ENCODE measurements at places on chromosomes 7 and 10.

DNA sequence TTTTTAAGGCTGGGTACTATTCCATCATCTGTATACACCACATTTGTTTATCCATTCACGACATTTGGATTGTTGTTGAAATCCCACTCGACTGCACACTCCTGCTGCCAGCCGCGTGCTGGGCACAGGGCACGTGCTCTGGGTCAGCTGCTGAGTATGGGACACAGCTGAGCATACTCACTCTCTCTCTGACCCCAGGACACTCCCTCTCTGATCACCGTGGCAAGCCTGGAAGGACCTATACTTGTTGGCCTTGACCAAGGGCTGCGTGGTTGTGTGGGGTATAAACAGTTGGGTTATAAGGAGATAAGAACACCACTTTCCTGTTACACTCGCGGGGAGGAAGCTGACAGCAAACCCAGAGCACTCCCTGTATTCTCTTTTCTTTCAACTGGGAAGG is 153.0 kb upstream of the RHEB start:
- no peak for DNase-seq

DNA sequence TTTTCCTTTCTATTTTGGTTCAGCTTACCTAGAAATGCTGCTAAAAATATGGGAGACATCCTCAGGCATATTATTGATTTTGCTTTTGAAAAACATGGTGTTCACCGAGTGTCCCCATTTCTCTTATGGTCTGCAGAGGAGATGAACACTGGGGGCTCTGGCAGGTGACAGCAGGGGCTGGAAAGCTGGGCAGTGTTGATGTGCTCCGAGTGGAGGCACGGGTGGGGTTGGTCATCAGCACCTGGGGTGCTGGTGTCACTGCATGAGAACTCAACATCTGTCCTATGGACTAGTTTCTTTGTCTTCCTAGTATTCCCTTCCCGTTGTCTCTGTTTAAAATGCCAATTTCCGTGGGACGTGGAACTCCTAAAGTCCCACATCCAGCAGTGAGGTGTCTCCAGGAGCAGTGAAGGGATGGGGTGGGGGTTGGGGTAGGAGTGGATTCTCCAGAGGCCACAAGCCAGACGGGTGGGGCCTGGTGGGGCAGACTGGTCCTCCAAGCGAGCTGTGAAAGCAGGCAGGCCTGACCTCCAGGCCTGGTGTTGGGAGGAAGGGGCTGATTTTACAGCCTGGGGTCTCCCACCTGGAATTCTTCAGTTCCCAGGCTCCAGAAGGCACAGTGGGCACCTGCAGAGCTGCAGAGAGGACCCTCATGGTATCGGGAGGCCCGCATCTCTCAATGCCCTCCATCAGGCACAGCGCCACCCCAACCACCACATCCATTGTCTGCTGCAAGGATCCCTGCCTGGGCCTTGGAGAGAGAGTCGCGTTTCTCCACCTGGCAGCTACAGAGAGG is 24.4 kb downstream of the ZNF775 start:
- no peak for DNase-seq

GRCh38 chr10:42149722-42150427 is 488.5 kb downstream of the ZNF33B start:
- no peak for DNase-seq

- DNase-seq, result no peak
These were observed 37.2 kb downstream of the NKX6-2 start for GRCh38 chr10:132748545-132749370.

GRCh38 chr10:5854131-5854475 is 35.6 kb downstream of the ANKRD16 start:
- DNase-seq, result no peak

- peak; percentile 22 for DNase-seq
These were observed 1.2 kb downstream of the TPK1 start for GRCh38 chr7:144834641-144835144.

GRCh38 chr7:123769371-123769770 is 20.6 kb upstream of the WASL start:
- peak; percentile 75 for DNase-seq

DNA sequence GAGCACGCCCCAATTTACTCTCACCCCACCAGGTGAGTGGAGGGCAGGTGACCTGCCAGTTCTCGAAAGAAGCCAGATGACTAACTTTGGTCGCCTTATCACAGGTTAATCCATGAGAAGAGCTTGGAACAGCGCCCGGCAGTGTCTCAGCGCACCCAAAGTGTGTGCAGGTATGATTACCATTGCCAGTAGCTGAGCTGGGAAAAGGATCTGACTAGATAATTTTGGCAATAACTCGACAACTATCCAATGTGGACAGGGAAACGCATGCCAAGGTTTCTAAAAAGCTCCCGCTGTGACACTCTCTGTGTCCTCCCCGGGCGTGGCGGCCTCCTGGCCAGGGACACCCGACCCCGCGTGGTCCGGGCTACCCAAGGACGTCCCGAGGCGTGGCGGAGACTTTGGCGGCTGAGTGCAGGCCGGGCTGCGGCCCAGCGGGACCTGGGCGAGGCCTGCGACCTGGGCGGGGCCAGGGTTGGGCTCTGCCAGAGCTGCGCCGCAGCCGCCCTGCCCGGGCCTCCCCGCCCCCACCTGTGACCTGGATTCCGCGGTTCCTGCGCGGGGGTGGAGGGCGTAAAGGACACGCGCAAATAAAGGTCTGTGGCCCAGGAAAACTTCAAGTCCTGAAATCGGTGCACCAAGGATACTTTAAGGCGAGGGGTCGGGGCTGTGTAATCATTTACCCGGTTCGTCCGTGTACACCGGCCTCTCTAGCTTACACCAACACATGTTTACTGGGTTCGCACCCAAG is 13.7 kb upstream of the WAPL start:
- DNase-seq, result peak; percentile 17

DNA sequence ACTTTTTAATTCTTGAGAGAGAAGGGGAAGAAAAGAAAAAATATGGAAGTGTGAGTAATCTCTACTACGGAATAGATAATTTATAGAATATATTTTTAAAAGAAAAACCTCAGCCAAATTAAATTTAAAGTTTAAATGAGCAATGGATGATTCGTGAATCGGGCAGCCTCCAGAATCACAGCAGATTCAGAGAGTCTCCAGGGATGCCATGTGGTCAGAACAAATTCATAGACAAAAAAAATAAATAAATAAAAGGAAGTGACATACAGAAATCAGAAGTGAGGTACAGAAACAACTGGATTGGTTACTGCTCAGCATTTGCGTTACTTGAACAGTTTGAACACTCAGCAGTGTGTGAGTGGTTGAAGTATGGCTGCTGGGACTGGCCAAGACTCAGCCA is 53.0 kb downstream of the PHYHIPL start:
- no peak for DNase-seq

GRCh38 chr10:49360271-49361177 is 35.4 kb downstream of the DRGX start:
- no peak for DNase-seq

- DNase-seq, result no peak
These were observed 646.0 kb downstream of the KCNMA1 start for GRCh38 chr10:76991621-76992020.

DNA sequence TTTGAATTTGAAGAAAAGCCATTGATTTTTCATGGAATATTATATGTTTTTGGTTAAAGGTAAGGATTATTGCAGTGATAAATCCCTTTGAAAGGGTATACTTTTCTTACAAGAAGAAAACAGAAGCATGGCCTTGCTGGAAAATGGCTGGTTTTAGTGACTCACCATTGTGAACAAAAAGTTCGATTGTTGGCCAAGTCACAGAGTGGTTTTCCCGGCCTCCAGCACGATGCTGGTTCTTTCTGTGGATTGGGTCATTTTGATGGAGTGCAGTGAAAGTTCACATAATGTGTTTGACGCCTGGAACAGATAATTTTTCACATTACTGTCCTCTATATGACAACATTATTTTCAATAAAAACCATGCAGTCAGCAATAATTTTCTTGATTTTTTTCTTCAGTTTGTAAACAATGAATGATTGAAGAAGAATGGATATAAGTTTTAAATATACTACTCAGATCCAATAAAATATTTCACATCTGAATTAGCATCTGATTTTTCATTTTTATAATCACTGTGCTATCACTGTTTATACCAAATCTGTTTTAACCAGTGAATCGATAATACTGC is 60.9 kb downstream of the RBM20 start:
- DNase-seq, result no peak

- no peak for DNase-seq
These were observed 66.7 kb upstream of the SORCS3 start for GRCh38 chr10:104574427-104574826.

- no peak for DNase-seq
These were observed 239.2 kb downstream of the EXOC4 start for GRCh38 chr7:133491846-133492652.
